ENCODE measurements at places on chromosomes 5 and 9. TPM values are rescaled to one million over a fixed set of nuclear protein-coding genes. Genes with fewer than 3 reads are reported as not detected.

DNA sequence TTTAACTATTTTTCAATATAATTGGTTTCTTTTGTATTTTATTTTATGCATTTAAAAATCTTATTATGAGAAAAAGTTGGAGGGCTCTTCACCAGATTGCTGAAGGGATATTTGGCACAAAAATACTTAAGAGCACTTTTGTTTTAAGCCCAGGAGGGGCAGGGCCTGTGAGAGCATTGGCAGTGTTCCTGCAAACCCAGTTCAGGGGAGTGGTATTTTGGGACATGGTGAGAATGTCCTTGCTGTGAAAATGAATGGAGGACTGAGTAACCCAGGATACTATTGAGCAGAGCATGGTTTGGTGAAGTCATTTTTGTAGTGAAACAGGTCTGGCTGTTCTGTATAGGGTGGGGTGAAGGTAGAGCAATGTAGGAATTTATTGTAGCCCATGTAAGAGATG is 121.4 kb downstream of the KCTD16 start:
- DNase-seq: no peak

The CCDC192 gene
- total RNA-seq: not detected

The IFNW1 gene
- not detected for total RNA-seq

The FAM153A gene
- 0.19 TPM for total RNA-seq

DNA sequence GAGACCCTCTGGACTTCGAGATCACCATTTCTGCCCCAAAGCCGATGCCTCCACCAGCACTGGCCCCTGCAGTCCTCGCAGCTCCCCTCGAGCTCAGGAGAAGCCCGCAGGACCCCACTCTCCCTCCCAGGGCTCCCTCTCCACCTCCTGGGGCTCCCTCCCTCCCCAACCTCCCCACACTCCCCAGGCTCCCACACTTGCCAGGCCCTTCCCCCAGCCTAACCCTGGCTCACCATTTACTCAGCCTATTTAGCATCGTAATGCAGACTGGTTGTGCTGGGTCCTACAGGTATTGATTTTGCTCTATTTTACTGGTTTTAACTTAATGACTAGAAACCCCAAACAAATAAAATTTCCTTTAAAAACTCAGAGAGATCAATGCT is 23.7 kb upstream of the TMEM250 start:
- DNase-seq: no peak

- DNase-seq: no peak
Observed at GRCh38 chr9:119441338-119441737, 72.1 kb upstream of the BRINP1 start.

DNA sequence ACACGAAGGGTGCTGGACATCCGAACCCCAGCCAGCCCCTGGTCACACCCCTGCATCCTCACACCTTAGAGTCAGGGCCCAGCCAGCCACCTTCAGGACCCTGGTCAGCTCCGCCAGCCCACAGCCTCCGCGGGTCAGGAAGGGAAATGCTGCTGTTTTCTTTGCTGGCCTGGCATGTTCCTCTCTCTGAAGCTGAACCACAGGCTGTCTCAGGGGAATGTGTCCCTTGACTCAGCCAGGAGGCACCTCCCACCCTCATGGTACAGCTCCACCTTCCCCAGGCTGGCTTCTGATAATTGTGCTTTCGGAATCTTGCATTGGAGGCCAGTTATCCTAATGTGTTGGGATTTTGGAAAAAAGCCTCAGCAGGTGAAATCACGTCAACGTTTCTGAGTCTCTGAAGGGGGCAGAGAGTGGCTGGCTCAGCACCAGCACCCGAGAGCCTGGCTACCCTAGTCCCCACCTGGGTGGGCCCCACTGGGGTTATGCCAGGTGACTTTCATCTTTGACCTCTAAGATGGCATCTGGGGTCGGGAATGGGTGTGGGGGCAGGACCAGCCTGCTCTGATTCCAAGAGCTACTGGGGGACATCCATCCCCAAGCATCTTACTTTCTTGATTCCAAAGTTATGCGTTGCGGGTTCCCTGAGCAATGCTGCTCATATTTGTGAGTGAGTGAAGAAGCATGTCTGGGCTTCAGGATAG is 9.8 kb upstream of the OLFM1 start:
- peak; percentile 38 for DNase-seq

GRCh38 chr9:114929201-114929600 is 1.2 kb downstream of the TNFSF8 start:
- DNase-seq: no peak

DNA sequence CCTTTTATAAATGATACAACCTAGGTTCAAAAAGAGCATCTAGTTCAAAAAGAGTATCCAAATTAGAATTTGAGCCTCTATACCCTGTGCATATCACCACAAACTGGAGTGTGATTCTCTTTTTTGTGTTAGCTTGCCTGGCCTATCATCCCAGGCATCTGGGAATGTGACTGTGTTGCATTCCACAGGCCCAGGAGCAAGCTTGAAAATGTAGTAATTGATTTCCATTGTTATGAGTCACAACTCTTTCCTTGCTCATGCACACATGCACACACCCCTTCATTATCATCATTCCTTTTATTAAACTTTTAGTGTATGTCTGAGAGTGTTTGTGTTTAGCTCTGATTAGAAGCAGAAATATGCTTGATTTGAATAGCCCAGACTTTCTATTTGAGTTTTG is 75.2 kb downstream of the FCHO2 start:
- DNase-seq: peak; percentile 70

GRCh38 chr9:75431375-75431774 is 343.1 kb downstream of the OSTF1 start:
- DNase-seq: no peak

The KIF4B gene
- not detected for total RNA-seq

- DNase-seq: peak; percentile 8
Observed at GRCh38 chr9:10612641-10613398, at the start of gene PTPRD. TSS of gene PTPRD (minus strand) at chr9:10613002.

The LRRC19 gene
- total RNA-seq: not detected

- DNase-seq: peak; percentile 30
Observed at GRCh38 chr9:16824545-16825330, 45.7 kb downstream of the BNC2 start.

Data from myocyte (in vitro differentiated cells).